Right lobe of liver (tissue), 6 donors: ENCODE measurements at places on chromosomes 4 and X.
A peak's percentile ranks its signal among the peaks of the same experiment; 100 is the strongest.

GRCh38 chr4:119810001-119810400, 181.4 kb upstream of the PDE5A start:
- DNase-seq = no peak

- no peak for DNase-seq
These were observed 7.1 kb downstream of the OFD1 start for GRCh38 chrX:13741695-13742094.

DNA sequence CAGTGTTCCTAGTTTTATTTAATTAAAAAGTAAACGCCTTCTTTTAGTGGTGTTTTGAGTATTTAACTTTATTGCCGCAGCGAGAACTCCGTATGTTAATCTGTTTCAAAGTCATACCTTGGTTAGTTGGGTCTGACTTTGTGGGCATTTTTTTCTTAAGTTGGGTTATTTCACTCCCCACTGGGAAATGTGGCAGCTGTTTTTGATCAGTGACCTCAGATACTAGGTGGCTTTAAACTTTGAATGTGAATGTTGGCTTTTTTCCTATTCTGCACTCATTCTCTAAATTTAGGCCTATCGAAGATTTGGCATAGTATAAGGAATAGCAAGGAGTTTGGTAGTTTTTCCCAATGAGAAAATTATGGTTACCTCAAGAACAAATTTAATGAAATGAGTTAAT, 85.9 kb downstream of the FIP1L1 start:
- no peak for DNase-seq

- no peak for DNase-seq
These were observed 22.1 kb upstream of the LNX1 start for GRCh38 chr4:53613428-53613827.

DNA sequence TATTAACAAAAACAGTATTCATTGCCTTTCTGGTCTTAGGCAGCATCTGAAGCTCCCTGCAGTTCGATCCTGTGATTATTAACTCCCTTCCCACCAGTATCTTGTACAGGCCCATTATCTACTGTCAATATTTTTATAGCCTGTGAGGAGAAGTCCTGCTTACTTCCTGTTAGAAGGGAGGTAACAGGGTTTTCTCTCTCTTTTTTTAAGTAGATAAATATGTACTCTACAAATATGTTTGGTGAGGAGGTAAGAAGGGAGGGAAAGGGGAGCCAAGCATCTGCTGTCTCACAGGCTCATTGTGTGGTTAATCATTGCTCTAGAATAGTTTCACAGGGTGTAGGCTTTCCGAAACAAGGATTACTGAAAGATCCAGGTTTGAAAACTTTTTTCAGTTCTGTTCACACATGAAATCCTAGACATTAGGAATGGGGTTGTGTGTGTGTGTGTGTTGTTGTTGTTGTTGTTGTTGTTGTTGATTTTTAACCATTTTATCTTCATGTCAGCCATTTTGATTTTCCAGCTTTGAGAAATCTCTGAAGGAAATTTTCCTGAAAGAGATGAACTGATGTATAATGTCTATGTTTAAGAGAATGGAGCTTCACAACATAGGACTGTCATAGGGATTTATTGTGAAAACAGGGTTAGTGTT, 14.2 kb downstream of the ATOH1 start:
- DNase-seq = no peak

GRCh38 chrX:121161501-121161933, 114.1 kb downstream of the GLUD2 start:
- no peak for DNase-seq

GRCh38 chr4:147117431-147117830, 171.8 kb upstream of the TTC29 start:
- DNase-seq = no peak

- no peak for DNase-seq
These were observed 598.7 kb downstream of the EPHA5 start for GRCh38 chr4:65071564-65071963.

DNA sequence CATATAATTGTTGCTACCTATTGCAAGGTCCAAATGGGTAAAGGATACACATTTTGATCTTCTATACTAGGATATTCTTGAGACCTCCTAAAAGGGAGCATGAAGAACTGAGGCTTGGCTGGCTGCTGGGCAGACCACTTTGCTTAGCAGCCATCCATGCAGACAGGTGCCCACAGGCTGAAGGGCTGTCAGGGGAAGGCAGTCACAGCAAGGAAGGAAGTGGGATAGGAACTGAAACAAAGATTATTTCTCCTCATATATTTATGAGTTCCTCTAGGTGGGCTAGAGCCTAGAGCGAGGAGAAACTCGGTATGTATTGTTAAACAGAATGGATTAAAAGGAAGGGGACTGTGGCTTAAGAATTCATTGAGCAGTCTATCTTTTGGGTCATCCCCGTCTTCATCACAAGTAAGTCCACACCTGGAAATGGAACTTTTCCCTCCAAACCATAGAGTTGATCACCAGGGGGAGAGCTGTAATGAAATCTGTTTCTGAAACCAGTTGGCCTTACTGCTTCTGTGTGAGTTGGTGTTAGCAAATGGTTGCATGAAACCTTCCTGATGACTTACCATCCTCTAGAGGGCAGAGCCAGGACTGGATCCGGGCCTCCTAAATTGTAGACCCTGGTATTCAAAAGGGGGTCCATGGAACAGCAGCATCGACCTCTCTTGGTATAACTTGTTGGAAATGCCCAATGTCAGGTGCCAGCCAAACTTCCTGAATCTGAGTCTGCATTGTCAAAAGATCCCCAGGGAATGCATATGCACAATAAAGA, 42.3 kb downstream of the AFF2 start:
- DNase-seq = no peak

DNA sequence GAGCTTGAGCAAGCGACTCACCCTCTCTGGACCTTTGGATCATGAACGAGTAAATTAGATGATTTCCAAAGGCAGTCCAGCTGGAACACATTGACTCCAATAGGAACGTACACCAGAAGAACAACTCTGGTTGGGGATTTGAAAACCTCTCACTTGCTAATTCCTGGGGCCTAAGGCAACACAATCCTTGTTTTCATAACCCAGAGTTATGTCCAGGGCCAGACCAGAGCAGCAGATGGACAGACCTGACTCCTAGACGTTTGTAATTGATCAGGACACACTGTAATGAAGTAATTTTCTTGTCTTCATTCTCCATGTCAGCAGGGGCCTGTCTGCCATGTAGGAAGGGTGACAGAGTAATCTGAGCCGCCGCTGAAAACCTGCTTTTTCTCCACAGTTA, 283.9 kb downstream of the IDS start:
- no peak for DNase-seq

DNA sequence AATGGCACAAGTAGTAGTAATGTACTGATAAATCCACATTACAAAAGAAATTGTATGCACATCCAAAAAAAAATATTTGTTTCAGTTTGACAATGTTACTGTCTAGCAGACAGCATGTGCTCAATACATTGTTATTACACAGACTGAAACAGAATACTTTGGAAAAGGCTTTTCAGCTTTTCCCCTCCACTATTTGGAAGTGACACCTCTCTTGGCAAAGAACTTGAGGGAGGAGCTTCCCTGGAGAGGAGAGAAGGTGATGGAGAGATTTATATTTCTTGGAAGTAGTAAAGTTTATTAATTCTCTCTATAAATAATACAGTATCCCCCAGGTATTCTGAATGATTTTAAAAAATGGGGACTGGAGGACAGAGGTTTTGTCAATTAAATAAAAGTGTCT, 131.8 kb downstream of the SCFD2 start:
- no peak for DNase-seq

DNA sequence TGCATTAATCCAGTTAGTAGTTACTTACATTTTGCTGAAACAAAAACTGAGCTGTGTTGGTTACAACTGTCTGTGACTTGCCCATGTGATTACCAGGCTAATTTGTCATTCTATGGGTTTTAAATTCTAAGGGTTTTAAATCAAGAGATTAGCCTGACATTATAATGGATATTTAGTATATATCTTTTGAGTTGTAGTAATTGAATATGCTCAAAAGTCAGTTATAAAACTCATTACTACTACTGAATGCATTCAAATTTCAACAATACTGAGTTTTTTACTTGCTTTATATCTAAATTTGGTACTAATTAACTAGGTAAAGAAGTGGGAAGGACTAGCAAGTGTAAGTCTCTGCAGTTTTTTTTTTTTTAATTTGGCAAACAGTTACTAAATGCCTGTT, 14.7 kb downstream of the LARP7 start:
- DNase-seq = no peak

- DNase-seq = no peak
These were observed 20.6 kb downstream of the DCHS2 start for GRCh38 chr4:154471032-154471431.

DNA sequence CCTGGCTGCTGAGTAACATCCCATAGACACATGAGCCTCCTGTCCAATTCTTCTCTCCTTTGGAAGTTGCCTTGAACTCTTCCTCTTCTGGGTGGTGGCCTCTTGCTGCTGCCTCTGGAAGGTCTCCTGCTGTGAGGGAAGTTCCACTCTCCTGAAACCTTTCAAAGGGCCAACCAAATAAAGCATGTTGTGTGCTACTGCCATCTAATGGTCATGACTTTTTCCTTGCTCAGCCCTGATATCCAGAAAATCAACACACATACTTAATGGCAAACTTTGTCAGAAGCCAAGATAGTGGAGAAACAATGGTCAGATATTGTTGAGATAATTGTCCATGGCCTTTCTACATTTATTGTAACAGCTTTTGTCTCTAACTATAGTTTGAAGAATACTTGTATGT, 19.1 kb upstream of the ZXDA start:
- no peak for DNase-seq

- no peak for DNase-seq
These were observed 7.0 kb upstream of the AMTN start for GRCh38 chr4:70511365-70511764.

- DNase-seq = no peak
These were observed 46.9 kb downstream of the SUPT20HL2 start for GRCh38 chrX:24266996-24267395.

- no peak for DNase-seq
These were observed 101.8 kb upstream of the CXorf51B start for GRCh38 chrX:146707781-146708180.

DNA sequence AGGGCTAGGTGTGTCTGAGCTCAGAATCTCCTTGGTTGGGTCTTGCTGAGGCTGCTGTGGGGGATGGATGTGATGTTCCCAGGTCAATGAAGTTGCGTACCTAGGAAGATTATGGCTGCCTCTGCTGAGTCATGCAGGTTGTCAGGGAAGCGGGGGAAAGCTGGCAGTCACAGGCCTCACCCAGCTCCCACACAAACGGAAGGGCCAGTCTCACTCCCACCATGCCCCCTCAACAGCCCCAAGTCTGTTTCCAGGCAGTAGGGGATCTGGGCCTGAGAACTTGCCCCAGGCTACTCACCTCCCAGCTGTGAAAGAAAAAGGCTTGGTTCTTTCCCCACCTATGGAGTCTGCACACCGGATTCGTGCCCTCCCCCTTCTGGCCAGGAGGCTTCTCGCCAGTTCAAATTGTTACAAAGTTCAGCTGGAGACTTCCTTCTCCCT, 72.9 kb downstream of the WDR44 start:
- peak; percentile 21 for DNase-seq

GRCh38 chr4:159981469-159981856, 878.6 kb downstream of the RAPGEF2 start:
- DNase-seq = no peak

GRCh38 chr4:93183576-93183975, 645.0 kb upstream of the ATOH1 start:
- no peak for DNase-seq

GRCh38 chrX:117510453-117510852, 606.2 kb downstream of the KLHL13 start:
- DNase-seq = no peak

DNA sequence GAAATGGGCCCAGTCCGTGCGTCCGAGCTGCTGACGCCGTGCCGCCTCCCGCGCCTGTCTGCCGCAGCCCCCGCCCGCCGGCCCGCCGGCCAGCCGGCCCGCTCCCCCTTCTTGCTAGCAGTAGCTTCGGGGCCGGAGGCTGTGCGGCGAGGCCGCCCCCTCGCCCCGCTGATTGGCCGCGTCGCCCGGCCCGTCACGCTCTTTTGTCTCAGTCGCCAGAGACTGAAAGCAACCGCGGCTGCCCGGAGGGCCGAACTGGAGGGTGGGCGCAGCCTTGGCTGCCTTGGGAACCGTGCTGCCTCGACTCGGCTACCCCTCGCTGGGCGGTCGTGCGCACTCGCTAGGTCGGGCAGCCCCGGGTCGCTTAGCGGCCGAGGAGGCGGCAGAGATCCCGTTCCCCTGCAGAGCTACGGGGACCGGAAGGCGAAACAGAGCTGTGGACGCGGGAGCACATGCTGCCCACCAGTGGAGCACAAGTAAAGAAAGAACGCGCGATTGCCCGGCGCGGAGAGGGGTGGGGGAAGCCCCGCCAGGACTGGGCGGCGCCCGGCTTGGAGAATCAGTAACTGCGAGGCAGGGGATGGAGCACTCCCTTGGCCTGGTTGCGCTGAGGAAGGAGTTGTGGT, at the start of gene ZCCHC18:
Gene ZCCHC18 (plus strand): TSS at position 198 of the 626 bp plus-strand sequence. CDS start 1,589 bp downstream, outside the sequence.
- peak; percentile 55 for DNase-seq

DNA sequence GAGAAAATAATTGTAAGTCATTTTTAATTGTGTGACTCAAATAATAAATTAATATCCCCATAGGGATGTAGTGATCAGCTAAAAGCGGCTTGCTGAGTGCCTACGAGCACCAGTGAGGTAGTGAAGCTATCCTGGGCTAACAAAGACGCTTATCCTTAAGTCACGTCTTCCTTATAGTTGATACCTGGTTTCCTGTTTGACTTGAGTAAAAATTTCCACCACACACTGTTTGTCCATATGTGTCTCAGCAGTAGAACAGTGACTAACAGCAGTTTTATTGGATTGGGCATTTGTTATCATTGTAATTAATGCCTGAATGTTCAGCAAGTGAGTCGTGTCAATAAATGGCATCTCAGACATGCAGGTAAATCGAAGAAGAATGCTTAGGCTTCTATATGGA, 241.1 kb downstream of the GRXCR1 start:
- no peak for DNase-seq

DNA sequence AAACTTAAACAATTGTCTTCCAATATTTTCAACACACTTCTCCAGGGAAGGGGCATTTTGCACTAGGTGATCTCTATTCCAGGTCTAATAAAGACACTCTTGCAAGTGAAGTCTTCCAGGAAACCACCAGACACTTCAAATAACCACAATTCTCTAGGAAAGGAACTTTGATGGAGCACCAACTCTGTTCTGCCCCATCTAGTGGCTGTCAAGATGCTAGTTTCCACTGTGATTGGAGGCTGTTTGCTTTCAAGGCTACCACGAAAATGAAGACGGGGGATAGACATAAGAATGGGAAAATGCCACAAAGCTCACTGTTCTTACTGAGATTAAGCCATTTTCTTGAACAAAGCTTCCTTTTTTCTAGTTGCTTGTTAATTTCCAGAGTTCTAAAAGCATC, 100.6 kb upstream of the F9 start:
- no peak for DNase-seq

GRCh38 chr4:38939165-38939564, 71.6 kb downstream of the FAM114A1 start:
- no peak for DNase-seq

DNA sequence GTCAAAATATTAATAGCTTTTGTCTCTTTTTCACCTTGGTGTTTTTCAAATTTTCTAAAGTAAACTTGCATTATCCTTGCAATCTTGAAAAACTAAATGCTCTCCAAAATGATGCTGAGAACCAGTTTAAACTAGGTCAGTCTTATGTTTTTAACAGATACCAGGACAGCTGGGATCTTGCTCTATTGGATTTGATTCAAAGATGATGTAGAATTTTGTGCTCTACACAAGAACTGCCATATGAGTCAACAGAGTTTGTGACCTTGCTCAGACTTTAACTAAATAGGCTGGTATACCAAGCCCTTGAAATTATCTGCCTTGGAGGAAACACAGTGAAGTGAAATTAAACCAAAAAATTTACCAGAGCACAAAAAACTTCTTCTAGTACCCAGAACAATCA, 991.1 kb downstream of the STPG2 start:
- DNase-seq = no peak
